ENCODE measurements at places on chromosomes 3 and 15.
A peak's percentile ranks its signal among the peaks of the same experiment; 100 is the strongest.

DNA sequence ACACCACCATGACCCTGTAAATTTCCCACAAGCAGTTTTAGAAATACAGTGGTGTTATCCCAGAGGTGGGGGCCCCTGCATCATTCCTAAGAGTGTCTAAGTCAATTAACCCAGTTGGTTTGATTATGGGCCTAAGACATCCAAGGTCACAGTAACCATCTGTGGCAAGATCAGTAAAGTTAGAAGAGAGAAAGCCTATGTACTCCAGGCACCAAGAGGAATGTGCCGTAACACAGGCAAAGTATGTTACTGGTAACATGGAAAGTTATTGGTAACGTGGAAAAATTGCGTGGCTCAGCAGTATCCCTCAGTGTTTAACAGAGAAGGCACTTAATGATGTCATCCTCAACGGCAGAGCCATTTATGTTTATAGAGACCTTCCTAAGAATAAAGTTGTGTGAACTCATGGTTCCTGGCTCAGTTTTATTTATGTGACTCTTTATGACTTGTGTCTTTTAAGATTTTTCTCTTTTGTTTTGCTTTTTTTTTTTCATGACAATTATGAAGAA is 144.1 kb upstream of the RASGRP1 start:
- no peak for DNase-seq

DNA sequence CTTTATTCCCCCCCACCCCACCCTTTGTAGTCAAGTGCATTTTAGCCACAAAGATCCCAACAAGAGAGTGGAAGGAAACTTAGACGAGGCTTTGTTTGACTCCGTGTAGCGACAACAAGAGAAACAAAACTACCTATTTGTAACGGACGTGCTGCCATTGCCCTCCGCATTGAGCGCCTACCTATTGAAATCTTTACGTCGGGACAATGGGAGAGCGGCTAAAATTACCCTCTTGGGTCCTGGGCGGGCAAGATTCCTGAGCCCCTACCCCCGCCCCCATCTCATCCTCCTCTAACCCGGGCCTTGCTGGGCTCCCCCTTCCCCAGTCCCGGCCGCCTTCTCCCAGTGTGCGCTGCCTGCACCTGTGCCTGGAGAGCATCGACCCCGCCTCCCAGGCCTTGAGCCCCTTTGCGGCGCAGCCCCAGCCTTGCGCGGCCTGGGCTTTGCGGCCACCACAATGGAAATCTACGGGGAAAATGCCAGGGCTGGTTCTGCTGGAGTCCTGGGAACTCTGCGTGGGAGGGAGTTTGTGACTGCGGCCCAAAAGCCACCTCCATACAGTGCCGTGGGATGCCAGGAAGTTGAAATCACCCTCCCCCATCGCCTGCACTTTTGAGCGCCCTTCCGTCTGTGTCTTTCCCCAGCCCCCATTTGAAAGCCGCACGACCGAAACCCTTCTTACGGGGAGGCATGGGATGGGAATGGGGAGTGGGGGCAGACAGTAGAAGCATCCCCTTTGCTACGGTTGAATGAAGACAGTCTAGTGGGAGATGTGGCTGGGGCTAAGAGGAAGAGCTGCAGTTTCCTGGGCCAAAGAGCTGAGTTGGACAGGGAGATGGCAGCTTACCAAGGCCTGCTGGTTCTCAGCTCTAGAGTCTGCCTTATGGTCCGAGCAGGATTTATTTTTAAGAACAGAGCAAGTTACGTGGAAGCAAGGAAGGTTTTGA is 1.1 kb upstream of the SOX2 start:
- no peak for DNase-seq

DNA sequence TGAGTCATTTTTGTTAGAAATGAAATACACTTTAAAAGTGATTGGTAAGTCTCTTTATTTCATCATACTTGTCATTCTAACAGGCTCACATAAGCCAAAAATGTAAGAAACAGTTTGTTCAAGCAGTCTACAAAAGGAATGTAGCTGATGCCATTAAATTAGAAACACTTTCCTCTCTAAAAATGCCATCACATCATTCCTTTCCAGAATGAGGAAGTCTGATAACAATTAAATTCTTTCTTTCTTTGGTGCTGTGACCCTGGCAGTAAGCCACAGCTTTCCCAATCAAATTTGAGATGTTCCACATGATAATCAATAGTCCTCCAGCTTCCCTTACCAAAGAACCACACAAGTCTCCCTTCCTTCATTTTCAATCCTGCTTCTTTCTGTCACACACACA is 9.4 kb upstream of the P2RY1 start:
- DNase-seq: no peak

DNA sequence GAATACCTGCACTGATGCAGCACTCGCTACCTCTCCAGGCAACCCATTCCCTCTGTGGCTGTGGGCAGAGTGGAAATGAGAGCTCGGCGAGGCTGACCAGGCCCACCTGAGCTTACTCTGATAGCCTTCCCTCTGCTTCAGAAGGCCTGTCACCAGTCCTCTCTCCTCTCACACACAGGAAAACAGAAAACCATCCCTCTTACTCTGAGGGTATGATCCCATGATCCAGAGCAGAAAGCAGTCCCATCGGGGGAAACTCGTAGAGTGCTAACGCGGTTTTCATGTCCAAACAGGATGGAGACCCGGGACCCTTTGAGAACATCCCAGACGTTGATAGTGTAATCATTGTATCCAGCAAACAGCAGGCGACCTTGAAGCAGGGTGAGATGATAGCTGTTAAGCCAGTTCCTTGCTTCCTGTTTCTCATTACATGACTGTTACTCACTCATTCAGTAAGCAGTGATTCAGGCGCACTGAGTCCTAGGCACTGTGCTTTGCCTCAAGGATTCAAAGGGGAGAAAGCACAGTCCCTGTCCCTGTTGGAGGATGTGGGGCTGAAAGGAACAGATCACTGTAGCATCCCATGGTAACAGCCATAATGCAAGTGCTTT is 11.8 kb upstream of the BCL2L10 start:
- no peak for DNase-seq

GRCh38 chr3:179318876-179319275 is 4.0 kb upstream of the ZNF639 start:
- DNase-seq: no peak

GRCh38 chr3:24067483-24067882 is 122.4 kb downstream of the NR1D2 start:
- no peak for DNase-seq

DNA sequence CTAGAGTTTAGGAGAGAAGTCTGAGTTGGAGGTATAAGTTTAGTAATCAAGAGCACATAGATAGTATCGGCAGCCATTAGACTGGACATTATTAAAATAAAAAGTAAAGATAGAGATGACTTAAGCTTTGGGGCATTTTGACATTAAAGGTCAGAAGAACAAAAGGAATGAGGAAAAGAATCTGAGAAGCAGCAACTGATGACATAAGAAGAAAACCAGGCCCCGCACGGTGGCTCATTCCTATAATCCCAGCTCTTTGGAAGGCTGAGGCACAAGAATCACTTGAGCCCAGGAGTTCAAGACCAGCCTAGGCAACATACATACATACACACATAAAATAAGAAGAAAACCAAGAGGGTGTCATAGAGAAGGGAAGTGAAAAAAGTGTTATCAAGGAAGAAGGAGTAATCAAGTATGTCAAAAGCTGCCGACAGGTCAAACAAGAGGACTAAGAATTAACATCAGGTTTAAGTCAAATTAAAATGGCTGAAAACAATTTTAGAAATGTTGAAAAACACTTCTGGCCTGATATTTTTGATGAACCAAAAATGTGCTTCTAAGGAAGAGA is 38.9 kb downstream of the ACAP2 start:
- no peak for DNase-seq

DNA sequence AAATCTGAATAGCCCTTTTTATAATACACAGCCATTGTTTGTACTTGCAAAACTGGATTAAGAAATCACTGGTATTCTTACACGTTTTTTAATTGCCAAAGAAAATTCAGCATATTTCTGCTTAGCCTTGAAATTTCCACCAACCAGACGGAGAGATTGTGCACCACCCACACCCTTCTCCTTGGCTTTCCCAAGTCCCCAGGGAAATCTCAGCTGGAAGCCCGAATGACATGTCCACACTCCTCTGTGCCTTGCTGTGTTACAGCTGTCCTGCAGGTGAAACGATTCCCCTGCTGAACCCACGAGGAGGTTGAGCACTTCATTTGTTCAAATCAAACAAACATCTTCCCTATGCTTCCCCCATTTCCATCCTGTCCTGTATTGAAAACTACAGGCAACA is 49.6 kb upstream of the PPARG start:
- DNase-seq: peak; percentile 64

GRCh38 chr3:178754852-178755510 is 218.7 kb downstream of the KCNMB2 start:
- DNase-seq: no peak

- DNase-seq: no peak
These were observed 158.6 kb upstream of the RGMA start for GRCh38 chr15:93247466-93248121.

DNA sequence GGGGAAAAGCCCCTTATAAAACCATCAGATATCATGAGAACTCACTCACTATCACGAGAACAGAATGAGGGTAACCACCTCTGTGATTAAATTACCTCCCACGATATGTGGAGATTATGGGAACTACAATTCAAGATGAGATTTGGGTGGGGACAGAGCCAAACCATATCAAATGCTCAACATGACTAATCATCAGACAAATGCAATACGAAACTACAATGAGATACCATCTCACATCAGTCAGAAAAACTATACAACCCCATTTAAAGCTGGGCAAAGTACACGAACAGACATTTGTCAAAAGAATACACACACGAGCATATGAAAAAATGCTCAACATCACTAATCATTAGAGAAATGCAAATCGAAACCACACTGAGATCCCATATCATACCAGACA is 67.7 kb downstream of the SCAPER start:
- no peak for DNase-seq

GRCh38 chr3:149095487-149095886 is 9.2 kb upstream of the HLTF start:
- DNase-seq: no peak

- DNase-seq: no peak
These were observed 215.3 kb downstream of the FAM43A start for GRCh38 chr3:194900854-194901522.

- no peak for DNase-seq
These were observed 25.6 kb downstream of the FAM43A start for GRCh38 chr3:194711286-194711685.

DNA sequence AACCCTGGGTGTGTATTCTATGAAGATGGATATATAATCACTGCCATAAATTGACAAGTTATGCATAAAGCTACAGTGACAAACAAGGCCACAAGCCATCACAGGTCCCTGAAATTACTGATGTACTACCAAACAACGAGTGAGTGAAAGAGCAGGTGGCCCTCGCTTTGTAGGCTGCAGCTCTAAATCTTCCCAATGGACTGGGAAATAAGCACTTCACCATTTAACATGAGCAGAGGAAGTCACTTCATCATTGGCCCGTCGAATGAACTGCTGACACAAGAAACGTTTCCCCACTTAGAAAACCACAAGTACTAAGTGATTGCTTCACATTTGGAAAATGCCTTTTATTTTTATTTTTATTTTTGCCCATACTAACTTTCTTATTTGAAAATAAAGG is 218.0 kb downstream of the ZNF385D start:
- no peak for DNase-seq

DNA sequence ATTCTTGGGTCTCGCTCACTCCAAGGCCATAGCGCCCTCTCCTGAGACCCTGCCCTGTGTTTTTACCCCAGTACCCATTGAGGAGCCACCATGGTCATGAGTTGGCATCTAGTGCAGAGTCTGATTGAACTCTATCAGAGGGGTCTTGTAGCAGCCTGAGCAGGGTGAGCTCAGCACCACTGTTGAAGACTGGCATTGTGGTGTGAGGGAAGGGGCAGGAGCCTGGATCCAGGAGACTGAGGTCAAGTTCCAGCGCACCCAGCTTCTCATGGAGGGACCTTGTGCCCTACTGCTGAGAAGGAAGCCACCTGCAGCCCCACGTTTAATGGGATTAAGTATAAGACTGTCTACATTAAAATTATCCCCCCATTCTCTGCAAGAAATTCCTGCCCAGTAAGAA is 65.8 kb upstream of the LARS2 start:
- no peak for DNase-seq

GRCh38 chr3:151282921-151283320 is 4.6 kb upstream of the P2RY14 start:
- no peak for DNase-seq

DNA sequence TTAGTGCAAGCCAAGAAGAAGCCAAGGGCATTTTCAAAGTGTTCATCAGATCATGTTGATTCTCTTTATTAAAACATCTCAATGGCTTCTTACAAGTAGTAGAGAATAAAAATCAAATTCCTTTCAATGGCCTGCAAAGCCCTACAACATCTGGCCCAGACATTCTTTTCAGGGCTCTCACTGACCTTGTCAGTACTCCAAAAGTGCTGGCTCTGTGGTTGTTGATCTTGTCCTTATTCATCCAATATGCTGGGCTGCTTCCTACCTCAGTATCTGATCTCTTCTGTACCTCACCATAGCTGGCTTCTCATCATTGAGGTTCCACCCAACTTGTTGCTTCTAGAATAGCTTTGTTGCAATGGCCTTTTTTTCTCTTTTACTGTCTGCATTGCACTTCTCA is 74.0 kb upstream of the SAMMSON start:
- no peak for DNase-seq

DNA sequence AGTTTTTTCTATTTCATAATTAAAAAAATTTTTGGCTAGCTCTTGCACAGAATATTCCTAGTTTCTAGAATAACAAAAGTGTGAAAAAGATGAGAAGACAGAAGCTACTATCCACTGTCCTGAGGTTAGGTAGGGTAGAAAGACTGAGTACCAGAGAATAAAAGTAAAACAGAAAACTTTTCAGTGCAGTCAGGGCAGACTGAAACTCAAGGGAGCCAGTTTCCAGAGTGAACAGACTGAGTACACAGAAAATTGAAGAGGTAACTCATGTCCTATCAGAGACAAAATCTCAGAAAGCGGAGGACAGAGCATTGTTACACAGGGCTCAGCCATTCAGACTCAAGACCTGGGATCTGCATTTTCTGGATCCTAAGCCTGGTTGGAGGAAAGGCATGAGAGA is 8.8 kb upstream of the FBXO40 start:
- DNase-seq: no peak

GRCh38 chr3:76024640-76025039 is 239.3 kb upstream of the ZNF717 start:
- no peak for DNase-seq

DNA sequence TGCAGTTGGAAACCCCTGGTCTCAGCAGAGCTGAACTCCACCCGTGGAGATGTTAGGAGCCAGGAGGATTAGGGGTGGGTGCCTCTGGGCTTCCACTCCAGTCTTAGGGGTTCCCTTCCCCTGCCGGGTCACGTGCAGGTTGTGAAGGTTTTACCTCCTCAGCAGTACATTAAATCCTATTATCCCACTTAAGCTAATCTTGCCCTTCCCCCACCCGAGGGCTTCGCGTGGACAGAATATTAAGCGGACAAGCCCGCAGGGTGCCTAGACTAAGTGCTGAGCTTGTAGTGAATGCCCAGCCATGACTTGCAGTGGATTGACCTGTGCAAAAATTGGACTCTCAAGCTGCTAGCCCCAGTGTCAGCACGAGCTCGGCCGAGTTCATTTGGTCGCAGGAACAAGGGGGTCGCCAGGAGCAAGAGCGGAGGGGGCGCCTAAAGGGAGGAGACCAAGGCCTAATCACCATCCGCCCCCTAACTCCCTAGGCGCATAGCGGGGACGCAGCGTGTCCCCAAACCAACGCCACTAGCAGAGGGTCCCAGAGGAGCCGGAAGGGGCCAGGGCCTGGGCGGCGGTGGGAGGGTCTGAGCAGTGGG is 498 bp upstream of the SEMA4B start:
- no peak for DNase-seq

- no peak for DNase-seq
These were observed 233.4 kb downstream of the SQOR start for GRCh38 chr15:45868109-45868691.

GRCh38 chr3:149042789-149043386 is 43.4 kb downstream of the HLTF start:
- DNase-seq: no peak

- no peak for DNase-seq
These were observed 28.4 kb upstream of the IFT57 start for GRCh38 chr3:108250626-108251025.

Measured in right atrium auricular region (tissue), 2 donors.